DND-41 (cell line): ENCODE measurements at places on chromosomes 1 and 21.

GRCh38 chr1:116062201-116062600 is 49.0 kb upstream of the MAB21L3 start:
- H3K36me3 ChIP-seq, result no peaks in the 10 kb centered on the region
- H3K27ac ChIP-seq, result no peak overlapping the region
- DNase-seq, result no peak
- no peaks in the 10 kb centered on the region for H3K4me1 ChIP-seq
- H3K27me3 ChIP-seq, result peaks cover 12% of the 10 kb centered on the region
- no peak overlapping the region for H3K4me3 ChIP-seq

DNA sequence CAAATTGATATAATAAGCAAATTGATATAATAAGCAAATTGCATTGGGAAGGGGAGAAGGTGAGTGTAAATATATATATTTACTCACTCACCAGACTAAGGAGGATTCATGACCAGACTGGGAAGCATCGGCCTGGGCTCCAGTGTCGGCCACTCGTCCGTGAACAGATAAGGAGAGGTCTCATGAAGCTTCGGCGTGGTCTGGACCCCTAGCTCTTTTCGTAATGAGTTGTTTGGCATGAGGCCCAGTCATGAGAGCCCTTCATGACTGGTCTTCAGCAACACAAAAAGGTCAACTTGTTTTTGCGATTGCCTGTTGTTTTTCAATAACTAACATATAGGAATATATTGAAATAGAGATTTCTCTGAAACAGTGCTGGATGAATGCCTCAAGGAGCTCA is 222.9 kb upstream of the KCNK2 start:
- H3K27me3 ChIP-seq, result no peaks in the 10 kb centered on the region
- H3K27ac ChIP-seq, result no peak overlapping the region
- no peak overlapping the region for H3K4me3 ChIP-seq
- no peaks in the 10 kb centered on the region for H3K36me3 ChIP-seq
- DNase-seq, result no peak

DNA sequence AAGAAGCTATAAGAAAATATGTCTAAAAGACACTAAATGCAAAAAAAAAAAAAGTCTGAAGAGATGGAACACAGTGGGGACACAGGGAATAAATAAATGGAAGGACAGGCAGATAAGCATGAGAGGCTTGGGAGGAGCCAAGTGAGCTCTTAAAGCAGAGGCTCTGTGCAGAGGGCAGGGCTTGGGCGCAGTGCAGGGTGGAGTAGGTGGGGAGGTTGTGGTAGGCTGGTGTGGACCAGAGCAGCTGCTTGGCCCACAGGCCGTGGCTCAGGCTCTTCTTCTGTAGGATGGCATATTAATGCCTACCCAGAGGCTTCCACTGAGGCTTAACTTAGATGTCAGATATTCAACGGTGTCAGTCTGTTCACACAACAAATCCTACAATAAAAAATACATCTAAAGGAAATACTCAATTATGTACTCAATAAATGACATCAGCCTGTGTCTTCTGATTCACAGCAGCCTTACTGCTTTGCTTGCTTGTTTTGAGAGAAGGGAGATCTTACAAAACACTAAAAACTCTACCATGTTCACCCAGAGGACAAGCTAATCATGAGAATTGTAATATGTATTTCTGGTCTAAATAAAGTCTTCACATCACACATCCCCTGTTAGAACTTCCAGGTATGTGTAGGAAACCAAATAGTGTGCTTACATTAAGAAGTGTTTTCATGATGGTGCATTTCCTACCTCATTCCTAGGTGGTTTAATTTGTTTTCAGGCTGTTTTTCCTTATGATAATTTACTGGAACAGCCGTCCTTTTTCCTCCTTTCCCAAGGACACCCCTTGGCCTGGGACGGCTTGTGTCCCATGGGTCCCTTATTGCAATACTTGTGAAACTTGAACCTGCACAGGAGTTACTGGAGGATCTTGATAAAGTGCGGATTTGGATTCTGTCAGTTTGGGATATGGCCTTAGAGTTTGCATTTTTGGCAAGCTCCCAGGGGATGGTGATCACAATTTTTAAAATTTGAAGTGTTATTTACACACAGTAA is 24.9 kb downstream of the DIP2A start:
- no peak overlapping the region for H3K27ac ChIP-seq
- no peak for DNase-seq
- no peak overlapping the region for H3K4me3 ChIP-seq
- H3K36me3 ChIP-seq, result peaks cover 27% of the 10 kb centered on the region

- H3K36me3 ChIP-seq, result no peaks in the 10 kb centered on the region
- H3K27me3 ChIP-seq, result no peaks in the 10 kb centered on the region
- no peak overlapping the region for H3K4me3 ChIP-seq
- H3K4me1 ChIP-seq, result no peaks in the 10 kb centered on the region
- DNase-seq, result no peak
- H3K27ac ChIP-seq, result no peak overlapping the region
Measured at GRCh38 chr1:11333631-11334030, 60.6 kb downstream of the UBIAD1 start.

DNA sequence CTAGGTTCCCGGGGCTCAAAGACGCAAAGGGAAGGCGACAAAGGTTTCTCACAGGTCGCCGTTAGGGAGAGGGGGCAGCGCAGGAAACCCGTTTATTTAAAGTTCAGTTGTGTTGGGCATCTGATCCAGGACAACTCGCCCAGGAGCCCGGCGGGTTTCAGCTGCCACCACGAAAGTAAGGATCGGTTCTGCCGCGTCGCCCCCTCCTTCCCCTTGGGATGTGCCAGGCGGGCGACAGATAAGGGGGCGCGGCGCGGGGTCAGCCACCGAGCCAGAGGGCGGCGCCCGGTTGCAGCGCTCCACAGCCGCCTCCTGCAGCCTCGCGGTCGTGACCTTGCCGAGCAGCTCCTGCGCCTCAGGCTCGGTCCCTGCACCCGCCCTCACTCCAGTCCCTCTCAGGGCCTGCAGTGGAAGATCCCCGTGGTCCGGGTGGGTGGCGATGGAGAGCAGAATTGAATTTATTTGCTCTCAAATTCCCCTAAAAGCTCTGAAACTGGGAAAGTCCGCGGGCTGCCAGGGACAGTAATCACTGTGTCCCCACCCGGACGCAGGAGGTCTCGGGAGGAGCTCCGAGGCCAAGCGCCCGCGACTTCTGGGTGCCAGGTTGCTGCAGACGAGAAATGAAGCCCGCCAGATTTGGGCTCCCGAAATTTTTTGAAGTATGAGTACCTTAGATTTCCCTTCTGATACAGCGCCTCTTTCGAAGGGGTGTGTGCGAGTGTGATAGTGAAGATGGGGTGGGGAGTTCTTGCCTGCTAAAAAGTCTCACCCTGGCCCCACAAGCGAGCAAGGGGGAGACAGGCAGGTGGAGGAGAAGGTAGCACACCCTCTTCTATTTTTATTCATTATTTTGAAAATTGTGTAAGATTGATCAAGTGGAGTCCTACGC is 28.4 kb upstream of the NFIA start:
- no peaks in the 10 kb centered on the region for H3K4me1 ChIP-seq
- H3K4me3 ChIP-seq, result no peak overlapping the region
- H3K27ac ChIP-seq, result no peak overlapping the region
- no peaks in the 10 kb centered on the region for H3K27me3 ChIP-seq
- no peaks in the 10 kb centered on the region for H3K36me3 ChIP-seq

- H3K4me1 ChIP-seq, result peaks cover 18% of the 10 kb centered on the region
- no peaks in the 10 kb centered on the region for H3K27me3 ChIP-seq
- no peak overlapping the region for H3K27ac ChIP-seq
- H3K36me3 ChIP-seq, result no peaks in the 10 kb centered on the region
Measured at GRCh38 chr1:241678536-241678935, 26.5 kb downstream of the WDR64 start.

GRCh38 chr1:22420455-22421053 is 31.1 kb upstream of the ZBTB40 start:
- no peak overlapping the region for H3K4me3 ChIP-seq
- peak; percentile 65 for DNase-seq
- H3K27me3 ChIP-seq, result peaks cover 14% of the 10 kb centered on the region
- no peak overlapping the region for H3K27ac ChIP-seq
- H3K36me3 ChIP-seq, result no peaks in the 10 kb centered on the region

DNA sequence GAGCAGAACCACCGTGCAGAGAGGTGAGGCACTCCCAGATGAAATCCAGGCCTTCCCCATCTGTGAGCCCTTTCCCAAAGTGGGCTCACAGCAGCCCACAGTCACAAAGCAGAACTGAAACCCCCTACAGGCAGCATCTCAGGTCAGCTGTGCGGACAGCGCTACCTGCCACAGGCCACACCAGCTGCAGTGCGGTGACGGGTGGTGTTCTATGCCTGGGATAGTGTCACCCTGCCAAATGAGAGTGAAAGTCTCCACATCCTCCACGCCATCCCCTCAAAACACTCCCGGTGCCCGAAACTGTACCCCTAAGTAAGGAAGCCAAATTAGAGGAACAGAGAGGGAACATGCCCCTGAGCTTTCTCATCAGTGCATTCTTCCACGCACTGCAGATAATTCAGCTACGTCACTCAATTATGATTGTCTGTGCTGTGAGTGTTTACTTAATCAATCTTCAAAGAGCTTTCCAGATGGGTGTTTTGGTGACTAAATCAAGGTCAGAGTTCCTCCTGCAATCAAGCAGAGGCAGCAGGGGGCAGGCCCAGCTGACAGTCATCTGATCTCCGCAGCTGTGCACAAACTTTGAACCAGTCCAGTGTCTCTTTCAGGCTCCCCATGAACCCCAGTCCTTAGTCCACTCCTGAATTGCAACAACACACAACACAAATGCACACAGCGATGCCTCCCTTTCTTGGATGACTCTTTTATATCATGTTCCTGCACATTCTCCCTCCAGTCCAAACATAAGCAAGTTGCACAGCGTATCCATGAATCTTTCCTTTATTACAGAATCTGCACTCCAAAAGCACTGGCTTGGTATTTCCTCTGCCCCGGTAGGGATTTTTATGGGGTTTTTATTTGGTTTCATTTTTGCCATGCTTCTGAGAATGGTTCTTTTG is 150.0 kb downstream of the TOMM20 start:
- H3K4me3 ChIP-seq, result no peak overlapping the region
- H3K4me1 ChIP-seq, result peaks cover 47% of the 10 kb centered on the region
- peak; percentile 60 for DNase-seq
- no peaks in the 10 kb centered on the region for H3K36me3 ChIP-seq

GRCh38 chr1:151721788-151722510 is 627 bp downstream of the RIIAD1 start:
- no peak for DNase-seq
- H3K27me3 ChIP-seq, result peaks cover 31% of the 10 kb centered on the region
- H3K36me3 ChIP-seq, result no peaks in the 10 kb centered on the region
- H3K4me3 ChIP-seq, result no peak overlapping the region
- H3K4me1 ChIP-seq, result peaks cover 7% of the 10 kb centered on the region

DNA sequence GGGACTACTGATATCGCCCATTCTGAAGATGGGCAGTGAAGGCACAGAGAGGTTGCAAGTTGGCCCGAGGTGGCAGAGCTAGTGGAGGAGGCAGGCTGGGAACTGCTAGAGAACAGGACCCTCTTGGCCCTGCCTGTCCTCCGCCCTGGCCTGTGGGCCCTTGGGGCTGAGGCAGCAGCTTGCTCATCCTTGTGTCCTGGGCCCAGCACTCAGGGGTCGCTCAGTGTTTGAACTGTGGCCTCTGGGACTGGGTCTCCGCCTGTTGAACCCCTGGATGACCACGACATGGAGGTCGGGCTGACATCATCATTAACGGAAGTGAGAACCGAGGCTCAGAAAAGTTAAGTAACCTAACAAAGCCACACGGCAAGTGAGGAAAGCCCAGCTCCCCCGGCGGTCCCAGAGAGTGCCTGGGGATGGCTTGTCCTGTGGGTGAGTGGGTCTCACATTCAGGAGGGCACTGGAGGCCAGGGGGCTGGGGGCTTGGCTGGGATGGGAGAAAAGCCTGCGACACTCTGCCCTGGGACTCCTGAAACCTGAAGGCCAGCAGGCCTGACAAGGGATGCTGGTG is 23.0 kb upstream of the DDOST start:
- no peaks in the 10 kb centered on the region for H3K27me3 ChIP-seq
- no peaks in the 10 kb centered on the region for H3K36me3 ChIP-seq
- no peaks in the 10 kb centered on the region for H3K4me1 ChIP-seq
- no peak for DNase-seq

- peaks cover 85% of the 10 kb centered on the region for H3K36me3 ChIP-seq
- peak overlapping the region; percentile 27; the same call in 1 of the 2 replicates for H3K27ac ChIP-seq
- H3K4me3 ChIP-seq, result no peak overlapping the region
- no peaks in the 10 kb centered on the region for H3K27me3 ChIP-seq
- no peak for DNase-seq
Measured at GRCh38 chr1:180962178-180962577, 49.5 kb downstream of the KIAA1614 start.

GRCh38 chr1:232973652-232974611 is 23.5 kb downstream of the NTPCR start:
- H3K4me3 ChIP-seq, result no peak overlapping the region
- no peak overlapping the region for H3K27ac ChIP-seq
- H3K27me3 ChIP-seq, result no peaks in the 10 kb centered on the region
- H3K4me1 ChIP-seq, result no peaks in the 10 kb centered on the region
- H3K36me3 ChIP-seq, result peaks cover 95% of the 10 kb centered on the region
- DNase-seq, result no peak
